ENCODE measurements at places on chromosomes 1 and 21.

- no peak for DNase-seq
These were observed 39.5 kb downstream of the COLGALT2 start for GRCh38 chr1:183998045-183998444.

DNA sequence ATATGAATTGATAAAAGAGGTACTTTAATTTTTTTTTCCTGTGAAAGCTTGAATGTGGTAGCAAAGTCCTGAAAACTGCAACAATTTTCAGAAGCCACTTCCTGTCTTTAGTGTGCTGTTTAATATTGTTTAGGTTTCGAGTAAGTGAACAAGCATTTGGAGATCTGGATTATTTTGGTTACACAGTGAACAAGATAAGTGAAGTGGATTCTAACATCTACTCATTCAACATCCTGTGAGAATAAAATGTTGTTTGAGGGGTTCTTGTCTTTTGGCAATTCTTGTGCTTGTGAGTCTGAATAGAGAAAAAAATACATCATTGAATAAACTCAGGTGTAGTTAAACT lies 35.2 kb upstream of the PLA2G4A start:
- no peak for DNase-seq

GRCh38 chr1:68352202-68352601 lies 97.6 kb downstream of the RPE65 start:
- no peak for DNase-seq

- DNase-seq = no peak
These were observed 35.5 kb downstream of the CDC14A start for GRCh38 chr1:100387657-100388350.

DNA sequence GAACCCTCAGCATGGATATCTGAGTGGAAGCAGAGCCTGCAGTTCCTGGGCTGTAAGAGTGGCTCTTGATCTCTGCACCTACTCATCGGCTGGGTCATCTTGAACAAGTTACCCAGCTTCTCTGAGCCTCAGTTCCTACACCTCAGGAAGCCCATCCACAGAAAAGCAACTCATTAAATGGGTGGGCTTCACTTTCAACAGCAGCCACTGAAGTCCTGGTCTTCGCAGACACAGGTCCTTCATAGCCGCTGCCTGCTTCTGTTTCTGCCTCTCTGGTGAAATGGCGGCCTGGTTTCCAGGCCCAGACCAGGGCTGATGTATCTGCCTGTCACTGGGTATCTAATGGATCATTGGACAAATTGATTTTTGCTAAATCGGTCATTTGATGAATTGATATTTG lies 571.4 kb downstream of the PTPRU start:
- DNase-seq = no peak

DNA sequence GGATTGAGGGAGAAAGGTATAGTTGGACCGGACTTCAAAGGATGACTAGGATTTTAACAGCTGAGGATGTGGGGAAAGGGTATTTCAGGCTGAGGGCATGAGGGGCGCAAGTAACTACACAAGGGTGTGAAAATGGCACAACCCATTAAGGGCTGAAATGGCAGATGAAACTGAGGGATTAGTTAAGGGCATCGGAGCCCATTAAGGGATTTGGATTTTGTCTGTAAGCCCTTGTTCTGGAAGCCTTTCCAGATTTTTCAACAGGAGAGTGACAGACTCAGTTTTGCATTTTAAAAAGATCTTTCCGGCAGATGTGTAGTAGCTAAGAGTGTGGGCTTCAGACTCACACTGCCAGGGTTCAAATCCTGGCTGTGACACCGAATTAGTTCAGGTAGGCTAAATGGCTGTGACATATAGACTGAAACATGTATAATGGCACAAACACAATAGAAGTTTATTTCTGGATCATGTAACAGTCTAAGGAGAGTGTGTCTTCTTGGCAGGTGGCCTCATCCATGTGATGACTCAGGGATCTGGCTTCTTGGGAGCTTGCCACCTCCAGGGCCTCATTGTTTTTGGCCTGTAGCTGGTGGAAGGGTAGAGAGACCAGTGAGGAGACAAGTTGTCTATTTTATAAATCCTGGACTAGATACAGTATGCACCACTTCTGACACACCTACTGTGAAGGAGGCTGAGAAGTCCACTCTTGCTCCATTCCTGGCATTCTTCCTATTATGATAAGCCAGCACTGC lies 49.6 kb downstream of the UBE2T start:
- peak; percentile 60 for DNase-seq

DNA sequence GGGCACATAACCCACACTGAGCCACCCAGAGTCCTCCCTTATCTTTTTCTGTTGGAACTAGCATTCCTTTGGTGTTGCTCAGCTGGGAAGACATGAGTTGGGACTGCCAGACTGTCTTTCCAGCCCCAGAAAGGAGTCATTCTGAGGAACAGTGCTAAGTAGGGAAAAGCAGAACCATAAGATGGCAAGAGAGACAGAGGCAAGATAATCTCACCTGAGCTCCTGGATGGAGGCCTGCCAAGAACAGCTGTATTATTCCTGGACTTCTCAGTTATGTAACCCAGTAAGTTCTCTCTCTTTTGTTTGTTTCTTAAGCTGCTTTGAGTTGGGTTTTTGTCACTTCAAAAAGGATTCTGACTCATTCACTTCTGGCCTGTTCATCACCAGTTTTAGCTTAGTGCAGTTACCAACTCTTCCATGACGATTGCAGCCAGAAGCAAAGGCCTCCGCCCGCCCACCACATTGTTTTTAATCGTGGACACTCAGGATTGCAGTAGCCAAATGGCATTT lies 134.4 kb downstream of the OMA1 start:
- no peak for DNase-seq

- DNase-seq = no peak
These were observed 11.8 kb downstream of the KIRREL1 start for GRCh38 chr1:158005224-158005623.

DNA sequence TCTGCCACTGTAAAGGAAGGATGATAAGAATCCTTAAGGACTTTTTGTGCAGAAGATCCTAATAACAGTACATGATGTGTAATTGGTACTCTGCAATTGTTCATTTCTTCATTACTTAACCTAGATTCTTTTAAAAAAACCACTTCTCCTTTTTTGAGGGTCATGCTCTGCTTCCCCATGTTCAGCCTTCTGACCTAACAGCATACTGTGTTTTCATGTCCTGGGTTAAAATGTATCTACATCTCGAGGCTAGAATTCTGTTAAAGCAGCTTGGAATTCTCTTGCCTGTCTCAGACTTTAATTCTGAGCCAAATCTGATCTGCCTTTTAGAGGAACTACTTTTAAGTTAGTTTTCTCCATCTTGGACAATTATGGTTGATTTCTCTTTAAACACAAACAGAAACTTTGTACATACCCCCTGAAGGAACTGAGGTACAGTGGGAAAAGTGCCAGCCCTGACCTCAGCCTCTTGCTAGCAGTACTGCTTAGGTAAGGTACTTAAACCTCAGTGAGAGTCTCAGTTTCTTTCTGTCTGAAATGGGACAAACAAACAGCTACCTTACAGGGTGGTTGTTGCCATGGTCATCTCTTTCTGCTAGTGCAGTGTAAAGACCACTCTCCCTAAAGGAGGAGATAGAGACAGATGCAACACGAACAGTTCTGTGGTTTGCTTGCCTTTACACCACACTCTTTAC lies 103.2 kb upstream of the DYNLT5 start:
- DNase-seq = no peak

- DNase-seq = no peak
These were observed 116.0 kb downstream of the NOS1AP start for GRCh38 chr1:162185314-162186025.

DNA sequence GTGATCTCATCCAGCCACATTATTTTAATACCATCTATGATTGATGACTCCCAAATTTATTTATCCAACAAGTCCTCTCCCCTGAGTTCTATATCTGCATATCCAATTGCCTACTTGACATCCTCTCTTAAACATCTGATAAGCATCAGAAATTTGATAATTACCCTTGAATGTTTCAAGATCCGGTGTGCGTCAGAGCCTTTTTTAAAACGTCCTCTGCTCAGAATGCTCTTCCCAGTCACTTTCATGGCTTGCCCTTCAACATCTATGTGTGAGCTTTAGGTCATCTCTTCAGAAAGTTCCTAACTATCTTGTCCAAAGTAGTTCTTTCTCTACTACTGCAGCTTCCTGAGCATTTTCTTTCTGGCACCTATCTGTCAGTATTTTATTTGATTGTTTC lies 364.3 kb downstream of the PLPP3 start:
- DNase-seq = no peak

All from iPS-NIHi11 (cell line).